CD4-positive, CD25-positive, alpha-beta regulatory T cell (primary cell): ENCODE measurements at places on chromosomes 13 and 19. TPM values are rescaled to one million over a fixed set of nuclear protein-coding genes. Genes with fewer than 3 reads are reported as not detected.

- DNase-seq, result no peak
Measured at GRCh38 chr13:52758114-52758513, 18.5 kb upstream of the CNMD start.

DNA sequence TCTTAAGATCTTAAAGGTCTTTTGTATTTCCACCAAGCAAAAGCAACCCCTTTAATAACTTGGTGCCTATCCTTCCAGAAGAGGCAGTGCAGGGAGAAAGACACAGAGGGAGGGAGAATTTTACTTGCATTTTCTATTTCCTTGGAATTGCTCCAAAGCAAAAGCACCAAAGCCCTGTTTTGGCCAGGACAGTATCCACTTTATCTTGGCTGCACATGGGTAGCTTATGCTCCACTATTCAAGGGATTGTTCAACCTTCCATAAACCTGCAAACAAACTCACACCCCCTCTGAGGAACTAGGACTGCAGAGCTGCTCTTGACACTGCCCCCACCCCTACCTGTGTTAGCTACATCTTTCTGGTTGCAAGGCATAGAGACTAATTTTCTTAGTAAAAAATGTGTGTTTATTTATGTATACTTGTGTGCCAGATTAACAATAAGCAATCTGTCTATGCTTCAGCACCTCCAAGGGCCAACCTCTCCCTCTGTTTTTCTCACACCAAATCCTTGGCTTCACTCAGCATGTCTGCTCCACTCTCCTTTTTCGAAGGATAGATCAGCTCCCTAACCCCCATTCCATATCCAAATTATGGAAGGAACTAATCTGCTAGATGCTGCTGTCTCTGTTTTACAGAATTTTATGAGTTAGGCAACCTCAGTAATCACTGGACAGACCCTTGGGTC, 68.1 kb upstream of the KLF12 start:
- no peak for DNase-seq

GRCh38 chr19:13040232-13040947, 45.1 kb downstream of the NFIX start:
- no peak for DNase-seq

DNA sequence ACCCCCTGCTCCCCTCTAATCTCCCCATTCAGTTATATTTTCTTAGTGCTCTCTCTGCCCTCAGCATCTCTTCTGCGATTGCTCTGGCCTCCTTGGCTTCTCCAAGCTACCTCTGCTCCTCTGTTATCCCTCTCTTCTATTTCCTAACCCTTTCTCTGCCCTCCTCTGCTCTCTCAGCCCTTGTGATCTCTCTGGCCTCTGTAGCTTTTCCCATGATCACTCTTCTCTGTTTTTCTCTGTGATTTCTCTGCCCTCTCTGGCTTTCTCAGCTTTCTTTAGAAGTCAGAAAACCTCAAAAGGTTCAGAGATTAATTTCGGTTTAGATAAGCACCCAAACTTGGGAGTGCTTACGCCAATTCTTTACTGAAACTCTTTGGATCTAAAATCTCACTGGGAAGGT, 795.0 kb downstream of the DIAPH3 start:
- DNase-seq, result no peak

DNA sequence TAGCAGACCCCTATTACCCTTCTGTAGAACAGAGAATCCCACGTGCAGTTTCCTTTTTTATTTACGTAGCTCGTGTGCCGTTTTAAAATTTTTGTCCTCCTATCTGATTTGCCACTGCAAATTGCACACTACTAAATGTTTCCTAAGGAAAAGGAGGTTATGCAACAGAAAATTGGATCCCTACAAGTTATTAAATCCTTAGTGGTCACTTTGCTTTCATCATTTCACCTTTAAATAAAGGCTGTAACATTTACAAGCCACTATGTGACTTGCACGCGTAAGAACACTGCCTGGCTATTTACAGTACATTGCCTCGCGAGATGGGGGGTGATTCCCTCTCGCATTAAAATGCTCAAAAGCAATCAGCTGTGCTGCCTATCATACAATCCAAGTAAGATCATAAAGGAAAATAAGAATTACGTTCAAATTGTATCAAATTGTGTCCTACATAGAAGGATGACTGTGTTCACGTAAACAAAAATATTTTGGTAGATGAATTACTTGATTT, 525.6 kb downstream of the SUCLA2 start:
- DNase-seq, result no peak

GRCh38 chr19:53982001-53982451, 9.4 kb upstream of the CACNG6 start:
- DNase-seq, result no peak

GRCh38 chr13:108155185-108156106, 59.9 kb downstream of the LIG4 start:
- DNase-seq, result peak; percentile 24

DNA sequence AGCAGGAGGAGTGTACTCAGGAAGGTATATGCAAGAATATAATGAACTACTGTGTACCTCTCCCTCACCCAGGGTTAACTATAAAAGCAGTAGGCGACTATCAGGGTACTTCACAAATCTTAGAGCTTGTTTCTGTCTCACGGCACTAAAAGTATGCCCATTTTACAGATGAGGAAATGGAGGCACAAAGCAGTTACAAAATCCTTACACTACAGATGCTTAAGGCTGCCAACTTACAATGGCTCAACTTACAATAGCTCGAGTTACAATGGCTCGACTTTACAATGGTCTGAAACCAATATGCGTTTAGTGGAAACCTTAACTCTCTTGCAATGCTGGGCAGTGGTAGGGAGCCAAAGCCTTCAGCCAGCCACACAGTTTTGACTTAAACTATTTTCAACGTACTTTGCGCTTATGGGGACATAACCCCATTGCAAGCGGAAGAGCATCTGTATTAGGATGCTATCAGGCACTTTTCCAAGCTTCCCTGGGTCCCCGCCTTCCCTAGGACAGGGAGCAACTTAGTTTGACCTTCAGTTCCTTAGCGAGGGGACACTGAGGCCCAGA, 4.1 kb downstream of the FCER2 start:
- DNase-seq, result no peak

DNA sequence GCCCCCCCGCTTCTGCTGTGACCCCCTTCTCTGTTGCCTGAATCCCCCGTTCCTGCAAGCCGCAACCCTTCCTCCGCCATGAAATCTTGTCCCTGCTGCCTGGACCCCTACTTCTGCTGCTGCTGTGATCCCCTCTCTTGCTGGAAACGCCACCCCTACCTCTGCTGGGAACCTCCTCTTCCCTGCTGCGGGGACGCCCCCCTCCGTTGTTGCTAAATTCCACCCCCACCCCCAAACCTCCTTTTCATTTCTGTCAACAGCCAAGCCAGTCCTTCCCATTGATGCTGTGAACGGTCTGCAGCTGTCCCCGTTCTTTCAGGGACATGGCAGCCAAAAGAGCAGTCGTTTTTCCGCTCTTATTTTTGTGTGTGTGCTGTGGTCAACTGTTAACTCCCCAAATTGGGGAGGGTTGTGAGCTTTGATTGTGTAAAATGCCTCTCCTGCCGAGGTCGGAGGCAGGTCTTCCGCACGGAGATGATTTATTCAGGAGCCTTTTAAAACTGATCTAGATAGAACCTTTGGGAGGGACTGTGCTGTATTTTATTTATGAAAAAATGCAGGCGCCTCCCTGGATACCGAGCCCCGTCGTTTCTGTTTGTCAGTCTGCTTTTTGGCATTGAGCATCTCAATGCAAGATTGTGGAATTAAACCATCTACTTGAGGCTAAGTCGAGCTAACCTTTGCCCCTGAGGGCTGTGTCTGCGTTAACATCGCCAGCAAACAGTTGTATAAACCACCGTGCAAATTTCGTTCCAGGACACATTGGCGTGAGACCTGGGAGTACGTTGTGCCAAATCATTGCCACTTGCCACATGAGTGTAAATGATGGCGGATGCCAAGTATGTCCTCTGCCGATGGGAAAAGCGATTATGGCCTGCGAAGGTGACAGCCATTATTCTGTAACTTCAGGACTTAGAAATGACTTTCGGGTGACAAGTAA, 27.9 kb upstream of the NDUFS7 start:
- DNase-seq, result no peak

DNA sequence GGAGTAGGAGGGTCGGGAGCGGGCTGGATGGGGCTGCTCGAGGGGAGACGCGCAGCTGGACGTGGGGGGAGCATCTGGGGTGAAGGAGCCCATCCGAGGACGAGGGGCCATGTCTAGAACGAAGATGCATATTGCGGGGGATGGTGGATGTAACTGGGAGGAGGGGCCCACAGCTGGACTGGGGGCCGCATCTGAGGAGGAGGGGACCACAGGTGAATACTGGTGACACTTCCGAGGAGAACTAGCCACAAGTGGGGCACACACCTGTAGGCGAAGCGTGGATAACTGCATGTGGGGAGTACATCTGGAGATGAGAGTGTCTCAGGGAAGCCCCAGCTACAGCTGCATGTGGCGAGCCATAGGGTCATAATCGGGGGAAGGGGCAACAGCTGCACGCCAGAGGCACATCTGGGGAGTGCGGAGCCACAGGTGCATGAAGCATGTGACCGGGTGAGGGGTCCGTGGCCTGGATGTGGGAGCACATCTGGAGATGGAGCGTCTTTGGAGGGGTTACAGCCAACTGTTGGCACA, 402 bp downstream of the ZSWIM9 start:
- DNase-seq, result no peak

DNA sequence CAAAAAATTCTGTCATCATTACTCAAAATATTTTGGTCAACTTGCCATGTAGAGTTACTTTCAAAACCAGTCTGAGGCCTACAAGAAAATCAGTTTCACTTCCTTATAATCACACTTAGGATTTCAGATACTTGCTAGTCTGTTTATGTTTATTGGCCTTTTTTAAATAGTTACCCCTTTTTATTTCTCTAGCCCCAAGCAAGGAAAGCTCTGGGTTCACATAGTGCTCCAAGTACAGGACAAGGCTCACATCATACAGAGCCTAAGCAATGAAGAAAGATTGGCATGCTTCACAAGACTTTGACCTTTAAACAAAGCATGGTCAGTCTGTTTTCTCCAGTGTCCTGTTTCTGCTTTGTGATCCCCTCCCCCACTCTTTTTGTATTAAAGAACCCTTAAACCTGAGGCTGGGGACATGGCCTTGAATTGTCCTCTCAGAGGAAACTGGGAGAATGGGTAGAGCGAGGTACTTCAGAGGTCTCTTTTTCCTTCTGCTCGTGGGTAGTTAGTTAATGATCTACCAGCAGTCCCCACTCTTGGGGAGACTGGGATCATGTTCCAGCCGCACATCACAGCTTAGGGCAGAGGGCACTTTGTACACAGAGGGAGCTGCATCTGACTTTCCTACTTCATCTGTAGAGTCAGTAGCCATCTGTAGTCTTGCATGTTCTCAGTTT, 30.7 kb downstream of the CEACAM1 start:
- DNase-seq, result no peak

DNA sequence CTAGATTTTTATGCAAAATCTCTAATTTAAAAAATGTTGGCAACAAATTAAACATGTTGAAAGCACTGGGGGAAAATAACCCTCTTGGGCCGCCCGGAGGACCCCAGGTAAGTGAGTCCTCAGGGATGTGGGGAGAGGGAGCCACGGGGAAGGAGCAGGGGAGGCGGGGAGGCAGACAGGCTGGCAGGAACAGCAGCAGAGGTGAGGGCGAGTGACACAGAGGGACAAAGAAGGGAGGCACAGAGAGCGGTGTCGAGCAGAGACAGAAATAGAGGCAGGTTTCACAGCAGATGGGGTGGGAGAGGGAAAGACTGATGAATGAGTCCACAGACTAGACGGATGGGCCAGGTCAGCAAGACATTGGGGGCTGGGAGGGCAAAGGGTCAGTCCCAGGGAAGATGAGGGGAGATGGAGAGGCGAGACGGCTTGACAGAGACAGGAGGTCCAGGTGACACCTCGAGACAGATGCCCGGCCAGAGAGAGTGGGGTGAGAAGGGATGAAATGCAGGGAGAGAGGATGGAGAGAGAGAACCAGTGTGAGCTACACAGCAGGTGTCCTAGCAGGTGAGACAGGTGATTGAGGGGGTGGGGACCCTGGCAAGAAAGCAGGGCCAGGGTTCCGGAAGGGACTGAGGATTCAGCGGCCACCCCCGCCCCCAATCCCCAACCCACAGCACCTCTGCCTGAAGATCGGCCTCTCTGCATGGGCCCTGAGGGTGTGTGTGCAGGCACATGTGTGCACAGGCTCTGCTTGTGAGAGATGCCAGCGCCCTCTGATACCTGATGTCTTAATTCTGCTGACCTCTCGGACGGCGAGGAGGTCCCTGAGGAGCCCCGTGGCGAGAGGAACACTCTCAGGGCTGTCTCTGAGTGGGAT, 3.8 kb downstream of the LRRC4B start:
- DNase-seq, result no peak

- peak; percentile 49 for DNase-seq
Measured at GRCh38 chr19:1133471-1133929, 29.7 kb downstream of the GPX4 start.

DNA sequence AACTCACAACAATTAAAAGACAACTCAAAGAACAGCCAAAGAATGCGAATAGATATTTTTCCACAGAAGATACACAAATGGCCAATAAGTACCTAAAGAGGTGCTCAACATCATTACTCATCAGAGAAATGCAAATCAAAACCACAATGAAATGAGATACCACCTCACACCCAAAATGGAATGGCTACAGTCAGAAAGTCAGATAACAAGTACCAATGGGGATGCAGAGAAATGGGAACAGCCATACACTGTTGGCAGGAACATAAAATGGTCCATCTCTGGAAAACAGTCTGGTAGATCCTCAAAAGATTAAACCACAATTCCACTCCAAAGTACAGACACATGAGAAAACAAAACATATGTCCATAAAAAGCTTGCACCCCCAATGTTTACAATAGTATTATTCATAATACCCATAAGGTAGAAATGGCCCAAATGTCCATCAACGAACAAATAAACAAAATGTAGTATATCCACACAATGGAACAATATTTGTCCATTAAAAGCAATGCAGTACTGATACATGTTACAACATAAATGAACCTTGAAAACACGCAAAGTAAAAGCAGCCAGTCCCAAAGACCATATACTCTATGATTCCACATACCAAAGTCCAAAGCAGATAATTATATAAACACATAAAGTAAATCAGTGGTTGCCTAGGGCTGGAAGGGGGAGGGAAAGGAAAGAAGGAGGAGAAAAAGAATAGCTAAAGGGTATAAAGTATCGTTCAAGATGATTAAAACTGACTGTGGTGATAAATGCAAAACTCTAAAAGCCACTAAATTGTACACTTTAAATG, 19.6 kb downstream of the USP12 start:
- DNase-seq, result no peak

- peak; percentile 59 for DNase-seq
Measured at GRCh38 chr19:12784394-12784870, 6.9 kb upstream of the JUNB start.

- DNase-seq, result no peak
Measured at GRCh38 chr13:100602493-100603111, 14.0 kb upstream of the GGACT start.

DNA sequence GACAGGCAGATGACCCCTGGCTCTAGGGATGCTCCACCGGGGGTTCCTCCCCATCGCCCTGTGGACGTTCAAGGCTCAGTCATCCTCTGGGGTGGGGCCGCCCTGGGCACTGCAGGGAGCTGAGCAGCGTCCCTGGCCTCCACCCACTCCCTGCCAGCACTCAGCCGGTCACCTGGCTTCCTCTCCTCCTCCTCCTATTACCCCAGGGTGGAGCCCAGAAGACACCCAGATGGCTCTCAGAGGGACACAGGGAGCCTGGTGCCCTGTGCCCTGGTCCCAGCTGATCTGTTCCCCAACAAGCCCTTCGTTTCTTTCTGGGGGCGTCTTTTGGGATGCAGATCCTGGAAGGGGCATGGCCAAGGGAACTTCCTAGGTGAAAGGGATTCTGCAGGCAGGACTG, 3.7 kb upstream of the MKNK2 start:
- DNase-seq, result no peak

Gene PDE4C
- polyA plus RNA-seq, result not detected

Gene ZNF793
- 1.3 TPM for polyA plus RNA-seq

Gene ZNF44
- 24.9 TPM for polyA plus RNA-seq

Gene LILRA1
- polyA plus RNA-seq, result not detected

Gene SHISA2
- polyA plus RNA-seq, result 0.14 TPM

Gene CEACAM19
- polyA plus RNA-seq, result not detected

Gene TMEM150B
- not detected for polyA plus RNA-seq
